ENCODE measurements at places on chromosomes 12 and 14. TPM values are rescaled to one million over a fixed set of nuclear protein-coding genes. Genes with fewer than 3 reads are reported as not detected.

NTN4 gene
- total RNA-seq = 110 TPM

DNA sequence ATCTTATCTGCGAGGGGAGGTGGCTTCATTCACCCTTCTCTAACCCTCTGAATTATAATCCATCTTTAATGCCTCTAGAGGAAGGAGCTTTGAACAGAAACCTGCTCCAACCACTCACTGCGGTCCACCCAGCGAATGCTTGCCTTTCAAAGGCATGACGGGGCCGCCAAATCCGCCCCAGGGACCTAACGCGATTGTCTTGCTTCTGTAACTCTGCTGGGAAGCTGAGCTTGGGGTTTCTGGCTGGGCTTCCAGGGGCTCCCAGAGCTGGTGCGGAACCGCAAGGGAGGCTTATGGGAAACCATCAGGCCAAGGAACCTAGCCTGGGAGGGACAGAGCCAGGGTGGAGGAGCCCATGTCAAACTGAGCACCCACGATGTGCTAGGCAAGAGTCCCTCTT lies 231.2 kb upstream of the LHX5 start:
- no peak for DNase-seq

GRCh38 chr12:26077915-26078702 lies 46.7 kb downstream of the BHLHE41 start:
- DNase-seq = peak; percentile 62

DNA sequence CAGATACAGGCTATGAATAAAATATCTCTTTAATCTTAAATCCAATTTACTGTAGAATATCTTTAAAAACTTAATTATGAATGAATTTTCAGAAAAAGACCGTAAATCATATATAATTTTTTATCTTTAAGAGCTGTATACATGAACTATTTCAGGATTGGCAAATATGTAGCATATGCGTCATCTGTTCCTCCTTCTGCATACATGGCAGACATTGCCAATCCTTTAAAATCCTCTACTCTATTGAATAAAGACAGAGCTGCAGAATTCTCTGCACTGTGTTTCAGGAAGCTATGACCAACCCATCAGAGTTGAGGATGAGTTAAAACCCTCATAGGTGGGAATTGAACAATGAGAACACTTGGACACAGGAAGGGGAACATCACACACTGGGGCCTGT lies 279.0 kb downstream of the TMEM117 start:
- no peak for DNase-seq

GRCh38 chr12:20830456-20830855 lies 20.0 kb downstream of the SLCO1B3 start:
- DNase-seq = no peak

- no peak for DNase-seq
Observed at GRCh38 chr14:68885226-68886108, 92.6 kb upstream of the ZFP36L1 start.

BIN2 gene
- total RNA-seq = 14.6 TPM

- no peak for DNase-seq
Observed at GRCh38 chr12:12244341-12244740, 22.5 kb downstream of the LRP6 start.

- DNase-seq = no peak
Observed at GRCh38 chr12:83113945-83114344, 427.2 kb downstream of the TMTC2 start.

CLEC6A gene
- not detected for total RNA-seq

TROAP gene
- 8.5 TPM for total RNA-seq

CEP170B gene
- total RNA-seq = 12.7 TPM
